Activated T-cell treated with anti-CD3 and anti-CD28 coated beads, Interleukin-2, amount 50 U/mL, for 72 hours (primary cell): ENCODE measurements at places on chromosomes 5 and 9. TPM values are rescaled to one million over a fixed set of nuclear protein-coding genes. Genes with fewer than 3 reads are reported as not detected.

Gene NIPAL4
- 3.1 TPM for total RNA-seq

Gene PCDHB4
- not detected for total RNA-seq

- DNase-seq, result no peak
Measured at GRCh38 chr5:169610606-169611005, 26.5 kb upstream of the DOCK2 start.

GRCh38 chr5:59089767-59090166, 506.9 kb downstream of the RAB3C start:
- DNase-seq, result no peak

GRCh38 chr9:116370556-116370955, 217.0 kb downstream of the PAPPA start:
- no peak for DNase-seq

DNA sequence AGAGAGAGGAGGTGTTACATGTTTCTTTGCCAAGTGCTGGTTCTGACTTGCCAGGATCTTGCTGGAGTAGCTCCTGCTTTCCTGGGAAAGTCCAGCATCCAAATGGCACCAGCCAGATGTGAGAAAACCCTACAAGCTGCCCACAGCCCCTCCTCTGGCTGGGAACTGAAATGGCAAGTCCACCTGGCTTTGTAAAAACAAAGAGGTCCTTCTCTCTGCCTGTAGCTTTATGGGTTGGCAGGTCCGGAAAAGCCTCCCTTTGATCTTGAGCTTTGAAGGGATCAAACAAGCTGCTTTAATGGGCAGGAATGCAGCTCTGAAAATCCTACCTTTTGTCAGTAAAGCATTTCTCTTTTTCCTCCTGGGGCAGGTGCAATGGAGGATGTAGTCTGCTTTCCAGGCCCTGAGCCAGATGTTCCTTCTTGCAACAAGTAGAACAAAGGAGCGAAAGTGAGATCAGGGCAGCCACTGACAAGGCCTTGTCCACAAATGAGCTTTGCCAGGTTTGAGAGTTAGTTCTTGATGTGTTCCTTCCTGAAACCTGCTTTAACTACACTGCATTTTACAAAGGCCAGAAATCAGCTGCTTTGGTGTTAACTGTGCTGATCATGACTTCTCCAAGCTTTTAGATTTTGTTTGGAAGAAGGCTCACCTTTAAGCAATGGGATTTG, 456.7 kb downstream of the ZNF608 start:
- no peak for DNase-seq

GRCh38 chr9:94859891-94860290, 133.4 kb downstream of the AOPEP start:
- DNase-seq, result no peak

DNA sequence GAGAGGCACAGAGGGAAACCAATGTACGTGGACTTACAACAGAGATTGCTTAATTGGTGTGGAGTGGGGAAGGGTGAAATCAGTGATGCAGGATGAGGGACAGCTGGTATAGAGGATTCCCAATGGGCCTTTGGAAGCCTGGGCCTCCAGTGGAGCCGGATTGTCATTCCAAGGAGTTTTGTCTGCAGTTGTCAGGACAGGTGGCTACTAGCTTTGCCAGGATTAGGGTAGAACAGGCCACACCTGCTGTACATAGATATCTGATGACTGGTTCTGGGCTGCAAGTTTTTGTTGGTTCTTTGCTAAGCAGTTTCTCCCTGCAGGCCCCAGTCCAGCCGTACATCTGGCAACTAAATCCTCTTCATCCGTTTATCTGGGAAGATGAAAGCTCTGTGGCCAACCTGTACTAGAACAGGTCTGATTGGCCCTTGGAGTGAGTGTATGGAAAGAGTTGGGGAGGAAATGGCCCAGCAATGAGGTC, 4.2 kb downstream of the SKP2 start:
- no peak for DNase-seq

DNA sequence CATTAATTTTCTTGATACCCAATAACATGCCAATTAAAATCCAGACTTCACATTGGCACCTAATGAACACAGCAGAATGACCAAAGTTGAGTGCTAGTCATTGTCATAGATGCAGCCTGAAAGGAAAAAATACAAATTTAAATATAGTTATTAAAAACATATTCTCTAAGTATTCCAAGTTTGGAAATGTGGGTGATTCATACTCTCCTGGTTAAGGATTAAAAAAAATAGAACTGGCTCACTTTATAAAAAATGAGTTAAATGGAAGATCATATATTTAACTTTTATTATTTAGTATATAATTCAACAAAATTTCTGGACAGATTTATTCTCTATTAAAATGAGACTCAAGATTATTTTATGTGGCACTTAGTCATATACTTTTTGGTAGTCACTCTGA, 33.2 kb upstream of the RICTOR start:
- no peak for DNase-seq

DNA sequence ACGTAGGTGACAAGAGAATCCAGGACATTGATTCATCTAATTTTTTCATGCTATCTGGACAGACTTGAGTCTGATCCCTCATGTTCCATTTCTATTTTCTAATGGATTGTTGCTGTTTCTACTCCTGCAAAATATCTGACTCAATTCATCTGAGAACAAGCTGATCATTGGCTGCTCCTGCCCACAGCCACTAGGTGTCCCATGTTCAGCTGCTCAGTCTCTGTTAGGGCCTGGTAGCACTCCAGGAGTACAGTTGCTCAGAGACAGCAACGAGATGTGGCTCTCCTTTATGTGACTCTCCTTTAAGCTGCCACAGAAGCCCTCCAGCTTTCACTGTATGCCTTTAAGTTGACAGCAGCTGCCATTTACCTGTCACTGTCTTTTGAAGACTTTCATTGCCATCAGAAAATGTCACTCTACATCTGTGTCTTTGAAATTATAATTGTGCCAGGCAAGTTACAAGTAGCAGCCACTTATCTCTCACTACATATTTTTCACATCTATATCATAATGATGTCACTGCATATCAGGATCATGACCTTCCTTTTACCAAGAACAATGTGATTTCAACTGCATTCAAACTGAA, 1944.2 kb upstream of the NUDT12 start:
- DNase-seq, result no peak

- DNase-seq, result no peak
Measured at GRCh38 chr9:68759981-68760673, 55.1 kb downstream of the PIP5K1B start.

DNA sequence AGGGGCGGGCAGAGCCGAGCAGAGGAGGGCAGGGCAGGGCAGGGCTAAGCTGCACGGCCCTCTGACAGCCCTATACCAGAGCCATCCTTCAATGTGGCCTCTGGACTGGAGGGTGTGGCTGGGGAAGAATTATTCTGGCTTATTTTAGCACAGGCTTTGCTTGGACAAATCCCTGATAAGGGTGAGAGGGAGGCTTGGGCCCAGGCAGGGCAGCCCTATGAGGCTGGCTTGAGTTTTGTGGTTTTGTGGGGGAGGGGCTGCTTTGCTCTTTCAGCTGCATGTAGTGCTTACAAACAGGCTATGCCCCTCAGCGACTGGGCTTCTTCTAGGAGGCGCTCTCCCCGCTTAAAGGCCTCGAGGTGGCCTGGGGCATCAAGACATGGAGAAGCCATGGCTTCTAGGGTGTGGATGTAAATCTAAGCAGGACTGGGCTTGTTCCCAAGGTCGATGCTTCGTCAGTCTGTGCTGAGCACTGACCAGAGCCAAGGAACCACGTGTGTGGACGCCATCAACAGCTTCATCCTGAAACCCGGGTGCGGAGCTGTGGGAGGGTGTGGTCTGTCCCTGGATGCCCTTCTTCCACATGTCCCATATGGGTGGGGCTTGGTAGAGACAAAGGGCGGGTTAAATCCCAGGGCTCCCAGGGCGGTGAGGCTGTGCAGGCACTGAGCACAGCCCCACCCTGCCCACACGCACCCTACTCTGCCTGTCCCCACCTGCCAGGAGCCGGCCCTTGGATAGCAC, 45.7 kb upstream of the IPPK start:
- DNase-seq, result no peak

Gene TMC1
- total RNA-seq, result not detected

DNA sequence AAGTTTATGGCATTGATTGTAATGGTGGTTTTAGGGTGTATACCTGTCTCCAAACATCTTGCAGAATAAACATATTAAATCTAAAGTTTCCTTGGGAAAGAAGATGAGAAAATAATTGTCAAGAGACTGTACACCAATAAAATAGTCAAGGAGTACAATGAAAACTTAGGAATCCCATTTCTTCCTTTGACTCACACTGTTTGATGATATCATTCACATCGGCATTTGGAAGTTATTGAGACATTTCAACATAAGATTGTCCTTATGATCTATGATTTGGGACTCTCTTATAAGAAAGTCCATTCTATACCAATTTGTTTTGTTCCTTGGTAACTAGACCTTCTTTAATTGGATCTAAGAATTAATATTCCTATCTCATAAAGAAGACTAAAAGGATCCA, 482.7 kb downstream of the RAB3C start:
- DNase-seq, result no peak

Gene SMIM15
- 71.8 TPM for total RNA-seq

- no peak for DNase-seq
Measured at GRCh38 chr9:26939955-26940711, 6.9 kb downstream of the PLAA start.

Gene PTGER4
- total RNA-seq, result 59.5 TPM

GRCh38 chr5:94778299-94778698, 159.8 kb downstream of the SLF1 start:
- no peak for DNase-seq

GRCh38 chr5:159786901-159787691, 129.2 kb upstream of the ADRA1B start:
- DNase-seq, result no peak

GRCh38 chr9:115164511-115164974, 46.6 kb upstream of the TNC start:
- no peak for DNase-seq

Gene IL33
- total RNA-seq, result not detected

GRCh38 chr5:103224118-103224893, 34.3 kb upstream of the MACIR start:
- peak; percentile 40 for DNase-seq

GRCh38 chr9:109726119-109726518, 53.9 kb upstream of the PALM2AKAP2 start:
- no peak for DNase-seq

DNA sequence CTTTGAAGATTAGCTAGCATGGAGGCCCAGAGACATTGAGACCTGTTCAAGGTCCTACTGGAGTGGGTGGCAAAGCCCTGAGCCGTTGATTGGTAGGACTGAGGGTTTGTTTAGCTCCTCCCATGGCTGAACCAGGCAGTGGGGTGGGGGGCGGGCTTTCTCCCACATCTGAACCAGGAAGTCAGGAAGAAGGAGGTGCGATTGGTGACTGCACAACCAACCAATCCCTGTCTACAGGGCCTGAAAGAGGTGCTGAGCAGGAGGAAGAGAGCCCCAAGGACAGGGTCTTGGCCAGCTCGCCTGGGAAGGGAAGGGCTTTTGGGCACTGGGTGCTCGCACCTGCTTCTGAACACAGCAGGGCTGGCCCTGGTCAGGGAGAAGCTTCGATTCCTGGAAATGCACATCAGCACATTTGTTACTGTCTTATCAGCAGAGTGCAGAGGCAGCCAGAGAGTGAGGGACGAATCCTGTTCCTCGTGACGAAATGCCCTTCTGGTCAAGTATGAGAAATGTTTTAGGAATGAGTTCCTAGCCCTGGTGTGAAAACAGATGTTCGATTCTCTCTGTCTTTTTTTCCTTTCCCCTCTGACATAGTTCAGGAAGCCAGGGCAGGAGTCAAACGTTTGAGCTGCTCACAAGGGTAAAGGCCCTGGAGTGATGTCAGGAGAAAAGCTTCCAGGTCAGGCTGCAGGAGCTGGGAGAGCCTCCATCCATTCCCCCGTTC, 294.8 kb upstream of the KLF4 start:
- no peak for DNase-seq

DNA sequence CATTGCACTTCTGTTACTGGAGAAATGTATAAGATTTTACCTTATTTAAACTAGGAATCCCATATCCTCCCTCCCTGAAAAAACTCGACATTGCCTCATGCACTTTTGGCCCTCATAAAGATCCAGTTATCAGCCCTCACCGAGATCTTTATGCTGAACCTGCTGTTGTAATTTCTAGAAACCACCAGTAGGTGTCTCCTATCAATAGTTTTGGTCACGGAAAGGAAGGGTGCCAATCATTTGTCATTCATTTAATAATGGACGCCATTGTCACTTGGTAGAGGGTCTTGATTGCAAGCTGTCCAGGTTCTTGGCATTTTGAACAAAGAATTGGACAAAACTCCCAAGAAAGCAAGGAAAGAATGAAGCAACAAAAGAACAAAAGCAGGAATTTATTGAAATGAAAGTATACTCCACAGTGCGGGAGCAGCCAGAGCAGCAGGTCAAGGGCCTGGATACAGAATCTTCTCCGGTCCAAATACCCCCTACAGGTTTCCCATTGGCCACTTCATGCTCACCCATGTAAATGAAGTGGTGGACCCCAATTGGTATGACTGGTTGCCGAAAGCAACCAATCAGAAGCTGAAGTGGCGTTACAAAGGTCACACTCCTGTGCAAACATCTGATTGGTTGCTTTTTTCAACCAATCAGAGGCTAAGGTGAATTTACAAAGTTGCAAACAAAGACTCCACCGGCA, 524.3 kb downstream of the PSAT1 start:
- DNase-seq, result no peak

Gene SPATA31D4
- not detected for total RNA-seq

Gene OLFM1
- total RNA-seq, result not detected

GRCh38 chr5:156695774-156696173, 154.3 kb upstream of the PPP1R2B start:
- no peak for DNase-seq

DNA sequence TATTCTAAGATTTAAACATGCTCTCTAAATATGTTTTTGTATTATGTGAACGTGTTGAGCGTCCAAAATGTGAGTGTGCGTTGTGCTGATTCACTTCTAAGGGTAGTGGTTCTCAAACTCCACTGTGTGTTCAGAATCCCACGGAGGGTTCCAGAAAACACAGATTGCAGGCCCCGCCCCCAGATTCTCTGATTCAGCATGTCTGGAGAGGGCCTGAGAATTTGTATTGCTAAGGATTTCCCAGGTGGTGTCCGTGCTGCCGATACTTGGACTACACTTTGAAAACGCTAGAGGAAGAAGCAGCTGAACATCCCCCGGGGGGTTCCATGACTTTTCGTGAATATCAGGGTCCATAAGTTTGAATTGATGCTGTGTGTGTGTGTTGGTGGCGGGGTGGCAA, 1043.2 kb upstream of the WWC1 start:
- no peak for DNase-seq

DNA sequence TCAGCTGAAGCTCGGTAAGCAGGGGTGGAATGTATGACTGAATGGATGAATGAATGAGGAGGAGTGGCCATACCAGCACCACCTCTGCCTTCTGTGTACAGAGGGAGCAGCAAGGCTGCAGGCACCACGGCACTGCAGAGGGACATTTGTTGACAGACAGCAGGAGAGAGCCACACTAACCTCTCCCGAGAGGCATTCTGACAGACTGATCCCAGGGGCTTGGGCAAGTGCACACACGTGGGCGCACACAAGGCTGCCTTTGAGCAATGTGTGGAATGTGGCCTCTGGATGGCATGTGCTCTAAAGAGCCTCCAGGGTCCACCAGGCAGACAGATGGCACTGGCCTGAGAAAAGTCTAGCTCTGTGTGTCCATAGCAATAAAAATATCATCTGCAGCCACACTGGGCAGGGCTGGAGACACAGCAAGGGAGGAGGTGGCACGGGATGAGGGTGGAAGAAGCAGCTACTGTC, 111.8 kb downstream of the ACTL7B start:
- DNase-seq, result no peak
